ENCODE measurements at places on chromosomes 16 and 17.

DNA sequence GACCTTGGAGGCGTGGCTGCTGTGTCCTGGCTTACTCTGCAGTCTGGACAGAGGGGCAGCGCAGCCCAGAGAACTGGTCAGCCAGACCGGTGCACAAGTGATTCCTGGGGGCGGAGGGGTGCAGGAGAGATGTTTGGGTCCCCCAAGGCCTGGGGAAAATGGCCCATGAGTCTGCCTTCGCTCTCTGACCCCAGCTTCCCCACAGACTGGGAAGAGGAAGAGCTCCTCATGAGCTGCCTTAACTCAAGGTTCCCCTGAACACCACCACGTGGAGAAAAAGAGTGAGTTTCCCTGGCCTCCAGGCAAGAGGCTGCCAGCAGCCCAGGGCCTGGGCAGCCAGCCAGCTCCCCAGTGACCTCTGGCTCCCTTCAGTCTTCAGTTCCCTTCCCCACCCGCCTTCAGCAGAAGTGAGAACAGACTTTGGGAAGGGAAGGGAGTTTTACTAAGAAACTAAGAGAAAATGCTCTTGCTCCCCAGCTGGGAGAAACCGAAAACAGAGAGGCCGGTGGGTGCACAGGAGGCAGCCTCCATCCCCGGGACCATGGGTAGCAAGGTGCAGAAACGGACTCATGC, 2.0 kb upstream of the C17orf99 start:
- no peak for DNase-seq

GRCh38 chr17:22278302-22279275, 586.3 kb downstream of the KCNJ18 start:
- no peak for DNase-seq

DNA sequence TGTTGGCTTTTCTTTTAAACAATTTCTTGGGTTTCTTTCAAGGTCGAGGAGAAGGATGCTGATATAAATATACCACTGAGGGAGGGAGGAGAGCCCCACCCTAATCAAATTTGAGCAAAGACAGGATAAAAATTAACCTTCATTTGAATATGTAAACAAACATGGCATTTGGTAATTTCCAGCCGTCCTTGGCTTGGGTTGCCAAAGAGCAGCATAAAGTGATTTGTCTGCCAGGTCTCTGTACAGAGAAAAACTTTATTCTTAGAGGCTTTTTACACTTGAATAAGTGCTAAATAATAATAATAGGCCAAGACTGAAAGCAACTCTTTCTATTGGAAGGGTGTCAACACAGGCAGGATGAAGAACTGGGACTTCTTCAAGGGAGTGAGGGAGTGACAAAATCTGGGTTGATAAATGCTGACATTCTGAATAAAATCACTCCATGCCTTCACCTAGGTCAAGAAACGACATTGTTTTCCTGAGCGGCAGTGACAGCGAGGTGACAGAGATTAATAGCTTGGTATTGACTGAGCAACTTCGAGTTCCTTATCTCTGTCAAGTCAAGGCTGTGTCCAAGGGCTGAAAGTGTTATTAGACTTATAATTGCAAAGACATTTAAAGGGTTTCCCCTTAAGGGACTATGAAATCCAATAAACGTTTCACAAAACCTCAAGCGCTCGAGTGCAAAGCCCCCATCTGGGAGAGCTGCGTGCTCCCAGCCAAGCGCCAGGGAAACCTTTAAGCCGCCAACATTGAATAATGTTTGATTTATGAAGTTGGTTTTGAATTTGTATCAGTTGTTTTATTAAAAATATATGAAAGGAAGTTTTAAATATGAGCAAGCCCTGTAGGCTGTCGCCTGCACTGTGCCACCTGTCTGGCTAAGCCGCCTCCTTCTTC, 269.5 kb upstream of the N4BP1 start:
- no peak for DNase-seq

- peak; percentile 20 for DNase-seq
Observed at GRCh38 chr17:3043737-3044365, 19.6 kb downstream of the OR1D5 start.

- no peak for DNase-seq
Observed at GRCh38 chr16:10564591-10564990, 15.8 kb downstream of the EMP2 start.

- DNase-seq, result no peak
Observed at GRCh38 chr17:54974759-54975158, 6.2 kb downstream of the STXBP4 start.

- no peak for DNase-seq
Observed at GRCh38 chr16:11759163-11759834, 16.6 kb upstream of the TXNDC11 start.

DNA sequence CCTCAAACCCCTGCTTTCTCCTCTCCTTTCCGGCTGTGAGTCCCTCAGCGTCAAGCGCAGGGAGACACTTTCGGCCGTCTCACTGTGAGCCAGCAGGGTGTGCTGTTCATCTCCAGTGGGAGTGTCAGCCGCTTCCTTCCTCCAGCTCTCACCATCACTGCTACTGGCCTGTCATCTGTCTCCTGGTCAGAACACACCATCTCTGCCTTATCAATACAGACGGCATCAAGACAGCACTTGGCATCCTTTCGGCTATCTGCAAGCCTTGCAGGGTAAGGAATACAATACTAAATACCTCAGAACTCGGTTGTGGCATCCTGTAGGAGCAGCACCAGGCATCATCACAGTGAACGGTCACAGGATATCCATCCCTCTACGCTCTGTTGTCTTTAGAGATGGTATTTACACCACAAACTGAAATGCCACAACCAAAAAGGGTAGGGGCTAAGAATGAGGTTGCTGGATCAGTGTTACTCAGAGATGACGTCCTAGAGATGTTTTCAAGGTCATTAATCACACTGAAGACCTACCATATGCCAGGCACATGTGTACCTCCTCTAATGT, 20.7 kb upstream of the CMTM4 start:
- no peak for DNase-seq

GRCh38 chr16:67723151-67723910, 4.2 kb upstream of the GFOD2 start:
- no peak for DNase-seq

- no peak for DNase-seq
Observed at GRCh38 chr16:3304370-3304769, 860 bp downstream of the TIGD7 start.

GRCh38 chr17:77254951-77255825, 114.4 kb downstream of the SEC14L1 start:
- no peak for DNase-seq

GRCh38 chr17:63094631-63095030, 128.6 kb downstream of the TANC2 start:
- DNase-seq, result no peak

GRCh38 chr16:2194852-2195321, 1.5 kb downstream of the CASKIN1 start:
- DNase-seq, result no peak

DNA sequence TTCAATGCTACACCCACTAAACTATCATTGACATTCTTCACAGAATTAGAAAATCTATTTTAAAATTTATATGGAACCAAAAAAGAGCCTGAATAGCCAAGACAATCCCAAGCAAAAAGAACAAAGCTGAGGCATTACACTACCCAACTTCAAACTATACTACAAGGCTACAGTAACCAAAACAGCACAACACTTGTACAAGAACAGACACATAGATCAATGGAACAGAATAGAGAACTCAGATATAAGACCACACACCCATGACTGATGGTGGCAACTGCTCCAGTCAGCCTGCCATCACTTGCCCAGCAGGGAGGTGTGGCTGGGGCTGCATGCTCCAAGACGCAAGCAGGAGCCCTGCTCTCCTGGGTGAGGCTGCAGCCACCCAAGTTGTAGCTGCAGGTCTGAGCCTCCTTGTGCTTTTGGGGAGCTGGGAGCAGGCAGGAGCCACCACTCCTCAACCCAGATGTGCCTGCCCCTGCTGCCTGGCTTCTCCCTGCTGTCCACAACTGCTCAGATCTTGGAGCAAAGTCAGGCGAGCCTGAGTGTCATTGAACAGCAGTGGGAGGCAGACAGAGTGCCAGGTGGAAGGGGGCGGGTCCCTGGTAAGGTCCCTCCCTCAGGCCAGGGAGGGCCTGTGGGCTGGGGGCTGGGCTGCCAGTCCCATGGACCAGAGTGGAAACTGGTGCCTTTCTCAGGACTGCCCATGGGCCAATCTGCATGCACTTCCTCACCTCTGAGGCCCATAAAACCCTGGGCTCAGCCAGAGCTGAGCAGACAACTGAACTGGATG, 24.7 kb downstream of the SSH2 start:
- DNase-seq, result no peak

- no peak for DNase-seq
Observed at GRCh38 chr17:81428121-81428515, 32.9 kb downstream of the BAHCC1 start.

DNA sequence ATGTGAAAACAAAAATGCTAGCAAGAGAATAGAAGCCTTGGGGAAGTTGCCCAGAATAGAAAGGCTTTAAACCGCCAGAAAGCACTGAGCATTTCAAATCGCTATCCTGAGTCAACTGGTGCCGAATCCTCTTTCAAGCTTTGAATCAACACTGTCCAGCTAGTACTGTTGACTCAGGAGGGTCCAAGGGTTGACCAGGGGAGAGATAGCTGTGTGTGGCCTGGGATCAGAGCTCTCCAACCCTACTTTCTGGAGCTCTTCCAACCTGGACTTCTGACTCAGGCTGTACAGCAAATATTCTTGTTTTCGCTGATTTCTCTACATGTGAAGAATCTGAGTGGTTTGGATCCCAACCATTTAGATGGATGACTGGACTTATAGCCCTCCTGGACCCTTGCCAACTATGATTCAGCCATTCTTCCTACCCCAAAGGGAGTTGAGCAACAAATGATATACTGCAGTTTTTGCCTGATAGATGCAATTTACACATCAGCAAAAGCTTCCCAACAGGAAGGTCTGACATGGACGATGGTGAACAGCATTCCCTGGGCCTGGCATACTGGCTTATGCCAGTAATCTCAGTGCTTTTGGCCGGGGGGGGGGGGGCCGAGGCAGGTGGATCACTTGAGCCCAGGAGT, 154.0 kb upstream of the SDK2 start:
- no peak for DNase-seq

- peak; percentile 96 for DNase-seq
Observed at GRCh38 chr17:29613352-29613837, 9.3 kb downstream of the CORO6 start.

GRCh38 chr17:4721203-4722135, 9.8 kb upstream of the MED11 start:
- no peak for DNase-seq

GRCh38 chr16:79316004-79316458, 284.5 kb downstream of the MAF start:
- peak; percentile 80 for DNase-seq

DNA sequence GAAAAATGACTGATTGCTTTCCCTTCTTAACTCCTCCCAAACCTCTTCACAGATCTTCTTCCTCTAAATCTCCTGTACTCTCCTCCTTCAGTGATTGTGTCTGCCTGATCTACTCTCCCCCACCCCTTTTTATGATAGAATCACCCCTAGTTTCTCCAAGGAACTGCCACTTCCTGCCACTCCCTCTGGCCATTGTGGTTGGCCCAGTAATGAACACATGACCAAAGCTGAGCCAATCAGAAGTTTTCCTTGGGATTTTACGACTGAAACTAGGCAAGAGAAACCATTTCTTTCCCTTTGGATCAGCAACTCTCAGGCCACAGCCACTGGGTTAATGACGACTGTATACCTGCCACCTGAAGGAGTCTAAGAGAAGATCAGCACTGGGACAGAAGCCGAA, 15.9 kb downstream of the IRX3 start:
- no peak for DNase-seq

- DNase-seq, result no peak
Observed at GRCh38 chr16:19716183-19716582, 1.8 kb downstream of the KNOP1 start.

GRCh38 chr17:8160741-8161221, 2.0 kb downstream of the VAMP2 start:
- no peak for DNase-seq

GRCh38 chr16:27511657-27512448, 37.9 kb downstream of the GTF3C1 start:
- no peak for DNase-seq

GRCh38 chr17:21250854-21251253, 2.4 kb downstream of the NATD1 start:
- DNase-seq, result no peak

- DNase-seq, result no peak
Observed at GRCh38 chr17:70968302-70968701, 799.0 kb downstream of the KCNJ2 start.

GRCh38 chr17:54694287-54694887, 206.3 kb upstream of the TOM1L1 start:
- no peak for DNase-seq

GRCh38 chr17:20721171-20721570, 141.6 kb downstream of the CDRT15L2 start:
- no peak for DNase-seq

DNA sequence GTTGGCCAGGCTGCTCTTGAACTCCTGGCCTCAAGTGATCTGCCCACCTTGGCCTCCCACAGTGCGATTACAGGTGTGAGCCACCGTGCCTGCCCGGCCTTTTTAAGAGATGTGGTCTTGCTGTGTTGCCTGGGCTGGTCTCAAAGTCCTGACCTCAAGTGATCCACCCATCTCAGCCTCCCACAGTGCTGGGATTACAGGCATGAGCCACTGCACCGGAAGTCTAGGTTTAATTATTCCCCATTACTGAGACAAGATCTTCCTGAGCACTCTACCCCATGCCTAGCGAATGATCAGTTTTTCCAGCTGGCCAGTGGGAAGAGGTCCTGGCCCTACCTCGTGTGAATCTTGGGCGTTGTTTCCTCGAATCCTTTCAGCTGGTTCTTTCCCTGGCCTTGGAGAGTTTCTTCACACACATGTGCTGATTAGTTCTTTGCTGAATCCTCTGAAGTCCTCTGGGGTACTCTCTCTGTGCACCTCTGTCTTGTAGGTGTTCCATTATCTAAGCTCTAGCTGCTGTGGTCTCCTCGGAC, 18.9 kb downstream of the C16orf54 start:
- no peak for DNase-seq

- no peak for DNase-seq
Observed at GRCh38 chr17:69466905-69467667, 52.6 kb downstream of the MAP2K6 start.

GRCh38 chr17:74213861-74214391, 555 bp downstream of the TTYH2 start:
- DNase-seq, result no peak

DNA sequence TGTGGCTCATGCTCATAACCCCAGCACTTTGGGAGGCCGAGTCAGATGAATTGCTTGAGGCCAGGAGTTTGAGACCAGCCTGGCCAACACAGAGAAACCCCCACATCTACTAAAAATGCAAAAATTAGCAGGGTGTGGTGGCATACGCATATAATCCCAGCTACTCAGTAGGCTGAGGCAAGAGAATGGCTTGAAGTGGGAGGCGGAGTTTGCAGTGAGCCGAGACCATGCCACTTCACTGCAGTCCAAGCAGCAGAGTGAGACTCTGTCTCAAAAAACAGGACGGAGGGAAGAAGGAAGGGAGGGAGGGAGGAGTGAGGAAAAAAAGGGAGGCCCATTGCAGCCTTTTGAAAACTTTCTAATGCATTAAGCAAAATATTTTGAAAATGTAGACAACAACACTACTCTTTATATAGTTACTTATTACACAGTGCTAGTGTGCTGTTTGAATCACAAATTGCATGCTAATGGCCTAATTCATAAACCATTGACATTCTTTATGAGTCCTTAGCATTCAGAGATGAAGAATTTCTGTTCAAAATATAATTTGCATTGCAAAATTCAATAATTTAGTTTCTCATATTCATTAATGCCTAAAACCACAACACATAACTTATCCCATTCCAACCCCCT, 59.4 kb downstream of the TMEM114 start:
- DNase-seq, result no peak
